ENCODE measurements at places on chromosomes 11 and 22. TPM values are rescaled to one million over a fixed set of nuclear protein-coding genes. Genes with fewer than 3 reads are reported as not detected.

DKK3 gene
- total RNA-seq, result 345 TPM

ARL14EP gene
- 31.9 TPM for total RNA-seq

MMP13 gene
- total RNA-seq, result not detected

BDNF gene
- total RNA-seq, result 42.4 TPM

UBQLNL gene
- not detected for total RNA-seq

IL18 gene
- under 0.01 TPM for total RNA-seq

OR6A2 gene
- total RNA-seq, result 0.28 TPM

ARAP1 gene
- total RNA-seq, result 69.8 TPM

TUB gene
- total RNA-seq, result 4.8 TPM

MRGPRG gene
- total RNA-seq, result not detected

GAS2 gene
- 3.4 TPM for total RNA-seq

OR2AG1 gene
- not detected for total RNA-seq

PRODH gene
- total RNA-seq, result not detected

MMP12 gene
- not detected for total RNA-seq

Measured in regular cardiac myocyte (primary cell).